Chondrocyte (in vitro differentiated cells): ENCODE measurements at places on chromosomes 5 and 9. TPM values are rescaled to one million over a fixed set of nuclear protein-coding genes. Genes with fewer than 3 reads are reported as not detected.

GRCh38 chr9:38214432-38214831 lies 145.4 kb upstream of the SHB start:
- no peak for DNase-seq

Gene DAPK1
- 87.9 to 104 TPM (median 102 TPM) in 3 replicates for total RNA-seq

DNA sequence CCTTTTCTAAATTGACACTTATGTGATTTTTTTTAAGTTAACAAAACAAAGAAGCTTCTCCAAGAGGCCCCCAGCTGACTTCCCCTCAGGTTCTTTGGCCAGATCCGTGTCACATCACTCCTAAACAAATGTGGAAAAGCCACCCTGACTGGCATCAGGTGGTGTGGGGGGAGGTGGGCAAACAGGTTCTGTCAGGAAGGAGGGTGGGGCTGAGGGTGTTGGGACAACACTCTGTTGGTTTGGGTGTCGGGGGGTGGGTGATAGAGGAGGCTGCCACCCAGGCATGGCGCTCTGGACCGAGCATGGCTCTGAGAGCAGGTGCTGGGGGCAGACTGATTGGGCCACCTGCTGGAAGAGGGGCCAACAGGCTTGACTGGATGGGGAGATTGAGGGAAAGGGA lies 210.9 kb downstream of the HSPA4 start:
- DNase-seq = no peak

DNA sequence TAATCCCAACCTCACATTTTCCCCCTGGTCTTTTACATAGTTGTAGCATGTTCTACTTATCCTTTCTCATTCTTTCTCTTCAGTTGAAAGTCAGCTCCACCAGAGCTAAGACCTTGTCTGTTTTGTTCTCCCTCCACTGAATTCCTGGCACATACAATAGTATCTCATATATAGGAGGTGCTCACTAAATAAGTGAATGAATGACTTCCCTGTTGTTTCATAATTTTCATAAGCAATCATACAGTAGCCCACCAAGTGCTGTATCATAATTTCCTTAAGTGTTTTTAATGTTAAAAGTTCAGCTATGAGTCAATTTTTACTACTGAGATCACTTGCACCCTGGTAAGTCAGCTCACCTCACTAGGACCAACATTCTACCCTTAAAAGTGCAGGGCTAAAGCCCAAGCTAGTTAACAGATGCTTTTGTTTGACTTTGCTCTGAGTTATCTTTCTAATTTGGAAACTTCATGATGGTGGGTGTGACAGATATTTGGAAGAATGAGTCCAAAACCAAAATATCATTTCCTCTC lies 27.6 kb downstream of the TMEM245 start:
- no peak for DNase-seq

DNA sequence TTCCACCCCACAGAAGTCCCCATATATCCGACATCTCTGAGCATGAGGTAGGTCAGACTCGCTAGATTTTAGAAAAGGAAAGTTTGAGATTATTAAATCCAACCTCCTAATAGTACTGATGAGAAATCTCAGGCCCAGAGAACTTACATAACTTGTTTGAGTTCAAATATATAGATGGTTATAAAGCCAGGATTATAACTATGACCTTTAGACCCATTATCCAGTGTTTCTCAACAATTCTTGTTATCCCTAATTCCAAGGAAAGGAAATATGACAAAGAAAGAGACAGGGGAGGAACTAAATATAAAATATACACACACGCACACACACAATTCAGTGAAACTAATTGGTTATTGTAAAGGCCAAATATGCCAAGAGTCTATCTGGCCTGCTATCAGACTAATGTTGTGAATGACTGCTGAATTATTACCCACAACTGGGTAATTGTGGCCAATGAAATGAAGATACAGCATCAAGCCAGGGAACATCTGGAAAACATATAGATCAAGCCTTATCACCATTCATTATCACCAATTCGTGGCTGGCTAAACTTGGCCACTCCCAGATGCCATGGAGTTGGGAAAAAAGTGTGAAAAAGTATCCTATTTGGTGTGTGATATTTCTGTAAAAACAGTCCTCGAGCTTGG lies 248.4 kb downstream of the PRELID2 start:
- no peak for DNase-seq

DNA sequence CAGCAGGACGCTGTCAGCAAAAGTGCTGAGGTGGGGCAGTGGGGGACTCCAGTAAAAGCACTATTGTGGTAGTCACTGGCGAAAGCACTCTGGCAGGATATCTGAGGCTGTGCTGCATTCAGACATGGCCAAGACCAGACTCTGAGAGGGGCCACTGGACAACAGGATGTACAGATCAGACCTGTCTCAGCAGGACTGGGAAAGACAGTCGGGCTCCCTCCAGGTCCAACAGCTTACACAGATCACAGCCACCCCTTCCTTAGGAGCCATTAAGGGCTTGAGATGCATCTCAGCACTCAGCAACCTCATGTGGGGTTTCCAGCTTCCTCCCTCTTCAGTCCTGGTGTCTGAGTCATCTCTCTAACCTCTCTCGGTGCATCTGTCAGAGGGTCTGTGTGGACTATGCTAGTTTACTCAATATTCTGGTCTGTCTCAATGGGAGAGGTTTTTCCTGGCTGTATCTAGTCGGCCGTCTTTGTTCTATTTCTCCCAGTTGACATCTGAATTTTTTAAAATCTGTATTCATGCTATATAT lies 154.5 kb downstream of the CWC27 start:
- DNase-seq = no peak

Gene PDGFRB
- 331 to 532 TPM (median 499 TPM) in 3 replicates for total RNA-seq

GRCh38 chr9:85067792-85068191 lies 398.3 kb downstream of the NTRK2 start:
- DNase-seq = no peak

GRCh38 chr9:130328349-130328801 lies 62.8 kb downstream of the HMCN2 start:
- no peak for DNase-seq

Gene TRIM36
- total RNA-seq = 4.6 to 10.1 TPM (median 9.4 TPM) in 3 replicates

Gene MYMK
- total RNA-seq = not detected in 3 replicates

GRCh38 chr5:139369181-139369580 lies 13.9 kb downstream of the SLC23A1 start:
- no peak for DNase-seq

Gene TOR4A
- 0.85 to 3.5 TPM (median 3.4 TPM) in 3 replicates for total RNA-seq

GRCh38 chr5:72325566-72326305 lies 5.6 kb downstream of the PTCD2 start:
- no peak for DNase-seq

Gene UBTD2
- 37.6 to 38.9 TPM (median 38.4 TPM) in 3 replicates for total RNA-seq

Gene SPARC
- total RNA-seq = 19,093 to 24,474 TPM (median 24,306 TPM) in 3 replicates

DNA sequence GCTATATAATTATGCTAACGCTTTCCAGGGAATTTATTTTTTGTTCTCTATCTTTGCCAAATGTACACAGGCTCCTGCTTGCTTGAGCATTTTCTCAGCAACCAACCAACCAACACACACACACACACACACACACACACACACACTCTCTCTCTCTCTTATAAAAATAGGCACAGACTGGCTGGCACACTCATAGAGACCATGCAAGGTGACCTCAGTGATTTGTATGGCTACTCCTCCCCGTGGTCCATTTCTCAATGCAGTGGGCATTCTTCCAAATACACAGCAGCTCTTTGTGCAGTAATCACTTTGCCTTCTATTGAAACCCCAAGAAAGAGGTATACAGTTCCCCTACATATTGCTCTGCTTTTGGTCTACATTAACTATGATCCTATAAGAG lies 416.0 kb downstream of the MAN2A1 start:
- DNase-seq = no peak

Gene RANBP3L
- total RNA-seq = 1.2 to 5.0 TPM (median 1.2 TPM) in 3 replicates

GRCh38 chr9:18911714-18912342 lies 121.2 kb downstream of the SAXO1 start:
- DNase-seq = no peak

GRCh38 chr9:98801969-98802371 lies 5.5 kb upstream of the GALNT12 start:
- DNase-seq = no peak

Gene TRIP13
- total RNA-seq = 4.9 to 8.1 TPM (median 6.4 TPM) in 3 replicates

Gene MUSK
- not detected in 3 replicates for total RNA-seq

- no peak for DNase-seq
These were observed 136.3 kb upstream of the RASEF start for GRCh38 chr9:83199240-83199639.

DNA sequence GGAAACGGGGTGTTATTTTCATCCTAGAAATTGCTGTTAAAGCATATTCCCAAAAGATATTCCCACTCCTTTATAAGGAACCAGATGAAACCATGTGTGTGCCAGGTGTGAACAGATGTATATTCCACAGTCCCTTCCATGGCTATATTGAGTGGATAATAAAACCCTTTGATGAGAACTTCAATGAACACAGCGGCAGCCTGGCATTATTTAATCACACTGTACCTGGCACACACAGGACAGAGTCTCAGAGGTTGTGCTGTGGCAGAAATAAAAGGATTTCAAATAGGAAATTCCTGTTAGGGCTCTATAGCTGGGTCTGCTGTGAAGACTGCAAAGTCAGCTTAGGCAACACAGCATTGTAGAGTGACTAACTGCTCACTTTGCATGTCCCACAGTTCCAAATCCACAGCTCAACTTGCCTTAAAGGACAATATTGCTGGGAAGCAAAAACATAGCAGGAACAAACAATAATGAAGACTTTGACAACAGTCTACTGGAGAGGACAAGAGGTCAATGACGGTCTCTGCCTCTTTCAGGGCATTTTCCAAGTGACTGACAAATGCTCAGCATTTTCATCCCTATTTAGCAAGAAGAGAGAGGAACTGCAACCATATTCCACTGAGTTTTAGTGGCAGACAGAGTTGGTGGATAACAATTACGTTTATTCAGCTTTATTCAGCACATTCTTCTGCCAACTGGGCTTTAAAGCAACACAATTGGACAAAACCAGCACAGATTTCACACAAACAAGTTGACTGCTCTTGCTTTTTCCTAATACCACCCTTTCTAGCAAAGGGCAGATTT lies 255.7 kb upstream of the RGMB start:
- DNase-seq = no peak
